Right ventricle myocardium inferior (tissue), 1 donor: ENCODE measurements at places on chromosomes 2 and 18. TPM values are rescaled to one million over a fixed set of nuclear protein-coding genes. Genes with fewer than 3 reads are reported as not detected.

Gene TCF7L1
- total RNA-seq = 9.3 TPM

DNA sequence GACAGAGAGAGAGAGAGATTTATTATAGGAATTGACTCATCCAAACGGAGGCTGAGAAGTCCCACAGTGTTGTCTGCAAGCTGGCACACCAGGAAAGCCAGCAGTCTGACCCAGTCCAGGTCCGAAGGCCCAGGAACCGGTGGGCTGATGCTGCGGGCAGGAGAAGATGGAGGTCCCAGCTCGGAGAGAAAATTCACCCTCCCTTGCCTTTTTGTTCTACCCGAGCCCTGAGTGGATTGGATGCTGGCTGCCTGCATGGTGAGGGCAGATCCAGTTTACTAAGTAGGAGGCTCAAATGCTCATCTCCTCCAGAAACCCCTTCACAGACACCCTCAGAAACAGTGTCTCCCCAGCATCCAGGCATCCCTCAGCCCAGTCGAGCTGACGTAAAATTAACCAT, 22.2 kb upstream of the STK25 start:
- peak; percentile 50 for DNase-seq

- DNase-seq = peak; percentile 9
These were observed 40.6 kb downstream of the GREB1 start for GRCh38 chr2:11574176-11575046.

Gene SEPTIN10
- 56.2 TPM for total RNA-seq

GRCh38 chr2:224723586-224724217, 7.5 kb upstream of the CCDC195 start:
- DNase-seq = no peak

GRCh38 chr2:213290501-213290900, 6.2 kb downstream of the SPAG16 start:
- no peak for DNase-seq
